ENCODE measurements at places on chromosomes 5 and 9.

DNA sequence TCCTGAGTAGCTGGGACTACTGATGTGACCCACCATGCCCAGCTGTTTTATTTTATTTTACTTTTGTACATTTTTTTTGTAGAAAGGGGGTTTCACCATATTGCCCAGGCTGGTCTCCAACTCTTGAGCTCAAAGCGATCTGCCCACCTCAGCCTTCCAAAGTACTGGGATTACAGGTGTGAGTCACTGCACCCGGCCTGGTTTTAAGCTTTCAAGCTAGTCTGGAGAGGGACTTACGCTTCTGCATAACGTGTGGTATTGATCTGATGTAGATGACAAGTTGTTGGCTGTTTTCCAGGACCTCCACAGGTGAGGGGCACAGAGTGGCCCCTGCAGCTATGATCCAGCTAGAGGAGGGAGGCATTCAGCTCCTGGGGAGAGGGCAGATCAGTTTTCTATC is 6.8 kb upstream of the CCL21 start:
- no peak for DNase-seq

GRCh38 chr9:12954441-12954840 is 179.6 kb downstream of the LURAP1L start:
- no peak for DNase-seq

- DNase-seq, result no peak
These were observed 1.1 kb upstream of the OBP2B start for GRCh38 chr9:133210202-133210532.

- DNase-seq, result peak; percentile 91
These were observed 34.3 kb upstream of the RPS23 start for GRCh38 chr5:82312373-82312856.

- DNase-seq, result peak; percentile 71
These were observed 12.9 kb downstream of the CXCL14 start for GRCh38 chr5:135565725-135566421.

DNA sequence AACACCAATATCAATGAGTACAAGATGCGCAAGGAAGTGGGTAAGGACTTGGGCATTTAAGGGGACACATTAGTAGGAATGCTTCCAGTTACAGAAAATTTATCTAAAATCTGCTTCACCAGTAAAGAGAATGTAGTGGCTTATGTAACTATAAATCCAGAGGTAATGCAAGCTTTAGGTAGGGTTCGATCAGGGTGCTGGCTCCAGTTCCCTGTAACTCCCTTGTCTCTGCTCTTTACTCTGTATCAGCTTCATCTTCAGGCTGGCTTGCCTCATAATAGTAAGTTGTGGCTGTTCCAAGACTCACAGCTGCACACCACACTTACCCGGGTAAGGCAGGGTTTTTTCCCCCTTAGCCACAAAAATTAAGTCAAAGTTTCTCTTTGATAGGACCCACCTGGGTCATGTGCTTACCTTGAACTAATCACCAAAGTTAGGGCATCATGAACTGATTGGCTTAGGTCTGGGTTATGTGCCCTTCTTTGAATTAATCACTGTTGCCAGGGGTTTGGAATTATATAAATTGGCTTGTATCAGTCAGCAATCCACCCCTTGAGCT is 35.5 kb downstream of the ARHGEF37 start:
- no peak for DNase-seq

- no peak for DNase-seq
These were observed 4.3 kb upstream of the MXD3 start for GRCh38 chr5:177316005-177316404.

GRCh38 chr5:75439276-75439675 is 72.2 kb downstream of the CERT1 start:
- no peak for DNase-seq

DNA sequence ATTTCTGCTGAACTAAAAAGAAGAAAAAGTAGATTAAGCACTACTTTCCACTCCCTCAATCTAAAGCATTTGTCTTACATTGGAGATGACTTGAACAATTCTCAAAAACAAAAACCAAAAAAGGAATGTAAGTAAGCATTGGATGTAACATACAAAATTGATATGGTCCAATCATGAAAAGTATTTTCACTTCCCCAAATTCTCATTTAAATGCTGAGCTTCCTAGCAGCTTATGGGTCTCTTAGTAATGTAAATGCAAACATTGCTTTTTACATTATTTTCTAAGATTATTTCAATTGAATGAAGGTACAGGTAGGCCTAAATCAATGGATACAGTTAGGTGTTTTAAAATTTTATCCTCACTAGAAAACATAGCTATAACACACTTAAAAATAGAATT is 20.0 kb downstream of the ANKH start:
- no peak for DNase-seq

DNA sequence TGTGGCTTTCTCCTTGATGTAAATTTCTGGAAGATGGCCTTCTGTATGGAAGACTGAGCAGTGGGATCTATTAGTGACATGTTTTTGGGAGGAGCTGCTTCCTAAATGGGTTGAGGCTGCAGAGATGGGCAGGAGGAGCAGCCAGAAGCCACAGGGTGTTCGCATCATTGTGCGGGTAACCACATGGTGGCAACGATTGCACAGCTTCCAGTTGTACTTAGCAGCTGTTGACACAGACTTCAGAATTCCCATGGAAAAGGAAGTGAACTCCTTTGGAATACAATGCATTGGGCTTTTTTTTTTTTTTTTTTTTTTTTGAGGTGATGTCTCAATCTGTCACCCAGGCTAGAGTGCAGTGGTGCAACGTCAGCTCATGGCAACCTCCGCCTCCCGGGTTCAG is 297.3 kb downstream of the NR3C1 start:
- DNase-seq, result peak; percentile 75

- DNase-seq, result peak; percentile 59
These were observed 1.1 kb upstream of the TLE4 start for GRCh38 chr9:79570448-79571308.

DNA sequence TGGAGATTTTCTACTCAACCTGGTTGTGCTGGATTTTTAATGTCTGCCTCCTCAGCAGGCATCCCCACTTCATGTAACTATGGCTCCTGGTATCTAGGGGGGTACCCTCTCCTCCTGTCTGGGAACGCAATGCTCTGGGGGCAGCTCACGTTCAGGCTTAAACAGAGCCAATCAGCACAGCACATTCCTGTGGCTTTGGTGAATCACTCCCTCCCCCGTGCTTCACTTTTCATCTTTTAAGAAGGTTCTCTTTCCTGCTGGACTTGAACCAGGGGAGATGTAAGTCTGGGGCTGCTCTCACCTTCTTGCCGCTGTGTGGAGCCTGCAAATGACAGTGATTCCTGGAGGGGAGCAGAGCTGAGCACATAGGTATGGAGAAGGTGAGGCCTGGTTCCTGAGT is 101.2 kb downstream of the MSX2 start:
- no peak for DNase-seq

DNA sequence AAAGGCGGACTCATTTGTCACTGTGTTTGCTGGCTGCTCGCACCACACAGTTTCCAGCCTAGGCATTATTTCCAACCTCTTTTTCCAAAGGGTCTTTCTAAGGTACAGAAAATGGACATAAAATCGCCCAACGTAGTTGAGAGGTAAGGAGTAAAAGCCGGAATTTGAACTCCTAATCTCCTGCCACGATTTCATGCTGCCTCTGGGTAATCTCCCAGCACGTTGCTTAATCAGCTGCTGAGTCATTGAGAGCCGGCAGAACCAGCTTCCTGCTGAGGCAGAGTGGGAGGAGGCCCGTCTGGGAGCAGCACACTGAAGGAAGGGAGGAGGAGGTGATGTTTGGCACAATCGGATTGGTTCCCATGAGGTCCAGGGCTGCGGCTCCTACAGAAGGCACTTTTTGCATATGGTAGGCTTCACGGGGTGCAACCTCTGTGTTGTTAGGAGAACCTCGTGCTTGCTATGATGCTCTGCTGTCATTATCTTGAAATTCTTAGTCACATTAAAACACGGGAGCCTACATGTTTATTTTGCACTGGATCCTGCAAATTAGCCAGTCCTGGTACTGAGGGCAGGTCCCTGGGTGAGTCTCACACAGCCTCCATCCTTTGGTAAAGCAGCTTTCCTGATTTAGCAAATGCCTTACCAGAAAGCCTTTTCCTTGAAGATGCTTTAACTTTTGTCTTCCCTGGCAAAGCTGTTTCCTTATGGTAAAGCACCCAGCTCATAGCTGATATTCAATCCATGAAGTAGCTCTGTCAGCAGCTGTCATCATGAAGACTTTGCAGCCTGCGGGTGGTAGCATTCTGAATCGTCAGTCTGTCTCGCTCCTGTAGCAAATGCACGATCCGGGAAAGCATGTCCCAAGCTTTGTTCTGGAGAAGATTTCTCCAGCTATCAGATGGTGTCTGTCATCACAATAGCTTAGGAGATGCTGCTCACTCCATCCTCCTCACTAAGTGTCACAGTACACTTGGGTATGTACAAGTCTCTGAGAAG is 191.6 kb upstream of the MSX2 start:
- DNase-seq, result peak; percentile 81

- DNase-seq, result no peak
These were observed 390.5 kb downstream of the ZNF608 start for GRCh38 chr5:124355928-124356327.

DNA sequence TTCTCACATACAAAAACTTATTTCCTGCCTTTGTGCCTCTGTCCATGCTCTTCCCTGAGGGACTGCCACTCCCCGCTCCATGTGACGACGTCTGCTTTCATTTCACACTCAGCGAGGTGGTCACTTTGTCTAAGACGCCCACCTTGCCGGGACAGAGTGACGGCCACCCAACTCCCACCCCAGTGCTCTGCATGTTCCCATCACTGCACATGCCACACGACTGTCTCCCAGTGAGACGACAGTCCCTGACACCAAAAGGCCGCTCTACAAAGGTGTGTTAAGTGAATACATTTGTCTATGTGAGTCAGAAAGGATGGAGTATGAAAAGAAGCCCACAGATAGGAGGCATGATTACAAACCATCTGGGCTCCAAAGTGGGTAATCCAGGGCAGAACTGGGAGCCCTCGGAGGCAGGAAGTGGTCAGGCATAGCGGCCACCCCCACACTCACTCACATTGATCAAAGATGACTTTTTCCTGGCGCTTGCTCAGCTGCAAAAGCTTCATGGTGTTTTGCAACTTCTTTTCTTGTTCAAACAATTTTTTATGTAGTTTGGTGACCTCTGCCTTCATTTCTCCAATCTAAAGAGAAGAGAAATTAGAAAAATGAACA is 185.8 kb downstream of the CDK5RAP2 start:
- no peak for DNase-seq

DNA sequence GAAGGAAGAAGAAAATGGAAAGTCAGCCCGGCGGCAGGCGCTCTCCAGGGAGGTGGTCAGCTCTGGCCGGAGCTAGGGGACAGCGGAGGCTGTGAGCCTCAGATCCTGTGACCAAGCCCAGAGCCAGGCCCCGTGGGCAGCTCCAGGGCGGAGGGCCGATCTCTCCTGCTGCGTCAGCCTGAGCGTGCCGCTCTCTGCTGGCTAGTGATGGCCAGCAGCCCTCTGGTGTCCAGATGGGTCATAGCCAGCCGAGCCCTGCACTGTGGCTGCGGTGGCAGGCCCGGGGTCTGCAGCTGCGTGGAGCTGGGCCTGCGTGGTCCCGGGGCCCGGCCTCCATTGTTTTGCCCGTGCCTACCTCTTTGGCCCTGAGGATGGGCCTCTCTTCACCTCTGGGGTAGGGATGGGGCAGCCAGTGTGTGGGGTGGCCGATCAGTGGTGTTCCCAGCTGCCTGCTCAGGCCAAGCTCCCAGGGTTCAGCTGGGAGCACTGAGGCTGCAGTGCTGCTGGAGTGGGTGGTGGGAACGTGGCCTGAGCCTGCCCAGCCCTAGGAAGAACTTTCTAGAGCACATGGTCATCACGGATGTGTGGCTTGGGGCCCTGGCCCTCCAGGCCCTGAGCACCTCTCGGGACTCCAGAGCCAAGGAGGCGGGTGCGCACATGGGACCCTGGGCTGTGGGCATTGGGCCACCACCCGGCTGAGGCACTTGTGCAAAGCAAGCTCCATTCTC is 17.1 kb upstream of the NRARP start:
- DNase-seq, result no peak

GRCh38 chr5:65149827-65150226 is 331.9 kb downstream of the ADAMTS6 start:
- DNase-seq, result no peak

GRCh38 chr5:112294126-112294525 is 125.0 kb downstream of the EPB41L4A start:
- DNase-seq, result no peak

DNA sequence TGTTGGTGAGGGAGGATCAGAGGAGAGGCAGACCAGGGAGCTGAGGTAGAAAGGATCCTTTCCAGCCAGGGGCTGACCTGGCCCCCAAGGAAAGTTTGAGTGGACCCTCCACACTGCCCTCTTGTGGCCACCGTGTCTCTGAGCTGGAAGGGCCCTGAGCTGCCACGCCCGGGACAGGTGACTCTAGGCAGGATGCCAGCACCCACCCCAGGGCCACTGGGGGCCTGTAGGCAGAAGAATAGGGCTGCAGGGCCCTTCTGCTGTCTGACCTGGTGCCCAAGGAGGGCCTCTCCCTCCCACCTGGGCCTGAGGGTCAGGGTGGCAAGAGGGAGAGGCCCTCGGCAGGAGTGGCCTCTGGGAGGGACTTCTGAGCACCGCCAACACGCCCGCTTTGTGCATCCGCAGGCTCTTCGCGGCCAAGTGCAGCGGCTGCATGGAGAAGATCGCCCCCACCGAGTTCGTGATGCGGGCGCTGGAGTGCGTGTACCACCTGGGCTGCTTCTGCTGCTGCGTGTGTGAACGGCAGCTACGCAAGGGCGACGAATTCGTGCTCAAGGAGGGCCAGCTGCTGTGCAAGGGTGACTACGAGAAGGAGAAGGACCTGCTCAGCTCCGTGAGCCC is 76.8 kb downstream of the LMX1B start:
- DNase-seq, result peak; percentile 76

DNA sequence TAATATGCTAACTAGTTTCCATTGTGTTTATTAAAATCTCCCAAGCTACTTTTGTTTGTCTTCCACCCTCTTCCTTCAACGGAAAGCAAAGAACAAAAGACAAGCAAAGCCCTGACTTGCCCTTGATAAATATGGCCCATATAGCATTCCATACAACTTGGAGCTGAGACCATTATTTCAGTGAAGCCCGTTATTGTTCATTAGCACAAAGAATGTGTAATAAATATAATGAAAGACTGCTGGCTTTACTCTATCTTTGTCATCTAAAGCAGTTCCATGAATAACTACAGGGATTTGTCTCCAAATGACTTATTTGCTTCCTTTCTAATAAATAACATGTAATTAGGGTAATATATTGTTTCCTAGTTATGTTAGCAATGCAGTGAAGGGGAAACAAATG is 270.7 kb upstream of the TLE4 start:
- DNase-seq, result no peak

DNA sequence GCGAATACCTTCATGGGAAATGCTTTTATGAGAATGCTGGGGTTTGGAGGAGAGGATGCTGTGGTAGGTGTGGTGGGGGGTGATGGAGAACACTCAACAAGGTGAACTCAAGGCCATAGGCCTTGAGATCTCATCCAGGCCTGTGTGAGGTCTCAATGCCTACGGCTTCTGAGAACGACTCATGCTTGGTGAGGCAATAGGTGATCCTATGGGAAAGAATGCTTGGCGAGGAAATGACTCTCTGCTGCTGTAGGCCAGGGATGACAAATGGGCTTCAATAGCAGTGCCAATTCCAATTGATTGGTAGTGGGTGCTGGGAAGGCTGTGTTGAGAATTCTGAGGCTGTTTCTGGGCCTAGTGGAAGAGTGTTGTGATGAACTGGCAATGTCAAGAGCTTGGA is 280.2 kb upstream of the CLINT1 start:
- no peak for DNase-seq

Measured in cardiac muscle cell (in vitro differentiated cells and primary cell).